ENCODE measurements at places on chromosomes 3 and 15.

DNA sequence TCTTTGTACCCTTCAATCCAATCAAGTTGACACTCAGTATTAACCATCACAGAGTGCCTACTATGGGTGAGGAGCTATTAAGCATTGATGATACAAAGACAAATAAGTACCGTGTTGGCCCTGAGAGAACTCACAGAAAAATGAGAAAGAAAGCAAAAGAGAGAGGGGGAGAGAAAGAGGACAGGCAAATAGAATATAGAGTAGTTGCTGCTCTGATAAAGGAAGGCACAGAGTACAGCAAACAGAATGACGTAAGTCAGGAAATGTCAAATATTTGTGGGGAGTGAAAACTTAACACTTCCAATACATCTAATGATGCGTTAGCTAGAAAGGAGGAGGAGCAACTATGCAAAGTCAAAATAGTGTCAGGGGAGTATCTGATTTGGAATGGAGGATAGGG lies 320.6 kb upstream of the KCNH8 start:
- no peak for DNase-seq

DNA sequence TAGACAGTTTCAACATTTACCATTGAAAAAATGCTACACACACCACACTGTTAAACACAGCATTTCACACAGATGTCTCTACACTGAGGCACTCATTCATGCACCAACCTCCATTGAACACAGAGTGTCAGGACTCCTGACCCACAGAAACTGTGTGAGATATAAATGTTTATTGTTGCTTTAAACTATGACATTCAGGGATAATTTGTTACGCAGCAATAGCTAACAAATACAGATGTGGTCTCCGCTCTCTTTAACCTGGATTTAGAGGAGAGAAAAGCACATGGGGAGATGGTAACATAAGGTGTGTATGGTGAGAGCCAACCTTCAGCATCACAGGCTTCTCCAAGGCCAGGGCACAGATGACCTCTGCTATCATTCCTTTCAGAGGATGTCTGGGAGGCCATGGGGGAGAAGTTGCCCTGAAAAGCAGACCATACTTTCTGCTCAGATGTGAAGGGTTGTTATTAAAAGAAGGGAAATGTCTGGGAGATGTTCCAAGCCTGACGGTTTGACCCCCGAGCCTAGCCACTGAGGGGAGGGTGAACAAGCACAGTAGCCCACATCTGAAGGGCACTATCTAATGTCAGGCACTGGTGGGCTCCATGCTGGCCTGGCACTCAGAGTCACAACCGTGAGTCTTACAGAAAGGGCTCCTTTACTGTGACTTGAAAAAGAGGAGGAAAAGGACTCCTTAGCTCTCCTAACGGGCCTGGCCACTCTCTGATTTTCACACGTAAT lies 284.5 kb upstream of the TLE3 start:
- DNase-seq = peak; percentile 13

GRCh38 chr15:56056626-56057025 lies 63.2 kb upstream of the NEDD4 start:
- DNase-seq = no peak

DNA sequence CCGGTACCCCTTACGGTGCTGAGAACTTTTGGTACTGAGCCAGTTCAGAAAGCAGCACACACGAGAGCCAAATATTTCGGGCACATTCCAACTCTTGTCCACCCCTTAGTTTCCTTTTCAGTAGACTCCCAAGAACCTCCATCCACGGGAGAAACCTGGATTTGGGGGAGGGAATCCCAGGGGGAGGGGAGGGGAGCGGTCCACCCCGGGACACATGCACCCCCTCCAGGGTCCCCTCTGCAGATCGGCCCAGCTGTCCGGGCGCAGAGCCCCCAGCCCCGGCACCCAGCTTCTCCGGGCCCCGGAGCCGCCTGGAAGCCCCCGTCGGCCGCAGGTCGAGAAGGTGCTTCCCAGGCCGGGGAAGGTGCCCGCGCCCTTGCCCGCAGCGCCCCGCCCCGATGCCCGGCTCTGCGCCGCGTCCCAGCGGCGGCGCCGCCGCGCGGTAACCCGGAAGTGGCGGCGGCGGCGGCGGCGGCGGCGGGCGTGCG lies 455 bp upstream of the ABHD17C start:
- peak; percentile 20 for DNase-seq

DNA sequence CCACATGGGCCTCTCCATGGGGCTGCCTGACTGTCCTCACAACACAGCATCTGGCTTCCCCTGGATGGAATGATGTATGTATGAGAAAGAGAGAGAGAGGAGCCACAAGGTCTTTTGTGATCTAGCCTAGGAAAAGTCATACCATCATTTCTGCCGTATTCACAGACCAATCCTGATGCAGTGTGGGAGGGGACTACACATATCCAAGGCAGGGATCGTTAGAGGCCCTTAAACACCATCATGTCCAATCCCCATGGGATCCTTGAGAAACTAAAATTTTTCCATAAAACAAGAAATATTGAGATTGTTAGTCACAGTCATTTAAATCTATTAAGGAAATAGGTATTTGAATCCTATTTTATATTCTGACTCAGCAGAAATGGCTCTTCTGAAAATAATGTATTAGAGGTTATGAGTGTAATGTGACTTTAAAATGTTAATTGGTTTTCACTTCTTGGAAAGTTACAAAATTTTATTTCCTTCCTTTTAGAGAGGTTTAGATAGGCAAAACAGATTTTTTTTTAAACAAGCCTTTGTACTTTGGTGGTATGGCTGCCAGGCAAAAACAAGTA lies 65.1 kb upstream of the TSC22D2 start:
- no peak for DNase-seq

GRCh38 chr3:148309390-148310035 lies 388.2 kb upstream of the AGTR1 start:
- no peak for DNase-seq

GRCh38 chr3:73781541-73781940 lies 156.8 kb upstream of the PDZRN3 start:
- DNase-seq = no peak

GRCh38 chr15:94298364-94298763 lies 67.0 kb downstream of the MCTP2 start:
- no peak for DNase-seq

DNA sequence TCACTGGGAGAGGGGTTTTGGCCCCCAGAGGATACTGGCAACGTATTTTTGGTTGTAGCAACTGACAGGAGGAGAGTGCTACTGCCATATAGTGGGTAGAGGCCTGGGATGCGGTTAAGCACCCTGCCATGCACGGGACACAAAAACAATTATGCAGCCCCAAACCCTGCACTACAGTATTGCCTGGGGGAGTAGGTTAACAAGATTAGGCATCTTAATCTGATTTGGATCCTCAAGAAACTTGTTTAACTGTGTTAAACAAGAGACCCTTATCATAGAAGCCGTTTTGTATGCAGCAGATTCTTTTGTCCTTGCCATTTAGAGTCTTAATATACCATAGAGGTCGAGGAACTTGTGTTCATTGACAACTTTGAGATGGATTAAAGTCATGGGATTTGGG lies 3.4 kb downstream of the PHLDB2 start:
- DNase-seq = no peak

GRCh38 chr15:101171954-101172353 lies 79.9 kb downstream of the CHSY1 start:
- DNase-seq = no peak

DNA sequence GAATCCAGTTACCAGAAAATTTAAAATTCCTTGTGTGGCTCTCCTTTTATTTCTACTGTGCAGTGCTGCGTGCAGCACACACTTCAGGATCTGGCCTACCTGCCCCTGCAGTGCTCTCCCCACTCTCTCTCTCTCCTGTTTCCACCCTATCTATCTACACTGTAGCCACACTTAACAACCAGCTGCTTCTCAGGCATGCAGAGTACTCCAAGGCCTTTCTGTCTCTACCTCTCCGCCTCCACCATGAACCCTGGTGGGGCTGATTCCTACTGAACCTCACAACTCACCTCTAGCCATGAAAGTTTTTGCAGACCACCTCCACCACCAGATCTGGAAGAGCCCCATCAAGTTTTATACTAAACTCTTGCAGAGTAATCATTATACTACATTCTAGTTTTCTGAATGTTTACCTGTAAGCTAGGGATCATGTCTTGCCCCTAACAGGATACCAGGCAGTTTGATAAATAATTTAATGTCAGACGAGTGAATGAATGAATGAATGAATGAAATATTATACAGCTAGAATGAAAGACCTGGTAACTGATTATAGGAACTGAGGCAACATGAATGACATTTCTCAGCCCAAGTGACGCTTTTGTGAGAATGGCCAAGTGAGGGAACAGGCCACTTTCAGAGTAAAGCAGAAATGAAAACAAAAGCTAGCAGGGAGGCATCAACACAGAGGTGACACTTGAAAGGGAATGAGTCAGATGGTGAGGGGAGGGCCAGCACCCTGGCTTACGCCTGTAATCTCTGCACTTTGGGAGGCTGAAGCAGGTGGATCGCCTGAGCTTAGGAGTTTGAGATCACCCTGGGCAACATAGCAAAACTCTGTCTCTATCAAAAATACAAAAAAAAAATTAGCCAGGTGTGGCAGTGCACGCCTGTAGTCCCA lies 363.5 kb downstream of the FOXP1 start:
- no peak for DNase-seq

GRCh38 chr15:38193496-38193895 lies 59.1 kb upstream of the SPRED1 start:
- DNase-seq = no peak
